Aorta (tissue), 5 donors: ENCODE measurements at places on chromosomes 7 and 10. TPM values are rescaled to one million over a fixed set of nuclear protein-coding genes. Genes with fewer than 3 reads are reported as not detected.

The ZYX gene
- 499 TPM for total RNA-seq

The PLXNA4 gene
- 30.1 TPM for total RNA-seq

The MEIG1 gene
- not detected for total RNA-seq

The CHST3 gene
- total RNA-seq: 47.9 TPM

The FAM221A gene
- 8.5 TPM for total RNA-seq

The LYZL2 gene
- not detected for total RNA-seq

The TLX1 gene
- not detected for total RNA-seq
